ENCODE measurements at places on chromosomes 1 and 21.

DNA sequence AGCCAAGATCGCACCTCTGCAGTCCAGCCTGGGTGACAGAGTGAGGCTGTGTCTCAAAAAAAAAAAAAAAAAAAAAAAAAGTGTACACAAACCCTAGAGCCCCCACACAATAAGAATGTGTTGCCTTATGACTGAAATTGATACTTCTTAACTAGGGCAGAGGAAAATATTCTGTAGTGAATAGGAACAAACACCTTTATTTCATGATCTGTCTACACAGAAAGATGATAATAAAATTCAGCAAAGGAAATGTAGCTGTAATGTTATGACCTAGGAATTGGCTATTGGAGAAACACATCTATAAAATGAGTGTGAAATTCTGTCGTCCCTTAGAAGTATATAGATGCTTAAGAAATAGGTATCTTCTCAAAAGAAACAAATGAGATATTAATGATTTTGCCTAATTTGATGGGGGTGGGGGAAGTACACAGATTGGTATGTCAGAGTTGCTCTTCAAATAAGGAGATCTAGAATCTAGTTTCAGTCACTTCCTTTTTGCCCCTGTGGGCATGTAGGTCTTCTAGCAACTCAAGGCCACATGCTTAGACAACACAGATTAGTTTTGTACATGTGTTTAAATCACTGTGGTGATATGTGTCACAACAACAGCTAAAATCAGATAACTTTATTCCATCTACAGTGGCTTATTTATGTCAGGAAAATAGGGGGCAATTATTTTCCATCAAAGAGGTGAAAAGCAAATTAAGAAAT lies 10.7 kb upstream of the GPR25 start:
- DNase-seq: no peak

DNA sequence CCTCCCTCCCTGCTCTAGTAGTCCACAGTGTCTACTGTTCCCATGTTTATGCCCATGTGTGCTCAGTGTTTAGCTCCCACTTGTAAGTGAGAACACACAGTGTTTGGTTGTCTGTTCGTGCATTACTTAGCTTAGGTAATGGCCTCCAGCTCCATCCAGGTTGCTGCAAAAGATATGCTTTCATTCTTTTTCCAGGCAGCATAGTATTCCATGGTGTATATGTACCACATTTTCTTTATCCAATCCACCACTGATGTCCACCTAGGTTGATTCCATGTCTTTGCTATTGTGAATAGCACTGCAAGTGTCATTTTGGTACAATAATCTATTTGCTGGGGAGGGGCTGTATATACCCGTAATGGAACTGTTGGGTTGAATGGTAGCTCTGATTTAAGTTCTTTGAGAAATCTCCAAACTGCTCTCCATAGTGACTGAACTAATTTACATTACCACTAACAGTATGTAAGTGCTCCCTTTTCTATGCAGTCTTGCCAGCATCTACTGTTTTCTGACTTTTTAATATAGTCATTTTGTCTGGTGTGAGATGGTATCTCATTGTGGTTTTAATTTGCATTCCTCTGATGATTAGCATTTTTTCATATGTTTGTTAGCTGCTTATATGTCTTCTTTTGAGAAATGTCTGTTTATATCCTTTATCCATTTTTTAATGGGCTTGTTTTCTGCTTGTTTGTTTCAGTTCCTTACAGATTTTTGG lies 191.9 kb upstream of the DMRTA2 start:
- DNase-seq: no peak

DNA sequence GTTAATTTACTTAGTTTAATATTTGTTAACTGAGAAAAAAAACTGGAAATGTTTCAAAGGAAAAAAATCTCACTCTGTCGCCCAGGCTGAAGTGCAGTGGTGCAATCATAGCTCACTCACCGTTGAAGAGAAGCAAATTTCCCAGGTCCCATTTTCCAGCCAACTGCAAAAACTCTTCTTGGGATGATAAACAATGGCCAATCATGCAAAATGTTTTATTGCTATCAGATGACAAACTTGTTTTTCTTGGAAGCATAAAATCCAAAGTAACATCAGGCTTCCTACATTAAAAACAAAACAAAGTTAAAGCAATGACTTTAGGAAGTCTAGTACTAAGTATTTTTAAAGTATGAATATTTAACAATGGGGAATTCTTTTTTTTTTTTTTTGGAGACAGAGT lies 84.9 kb downstream of the LYST start:
- DNase-seq: no peak

DNA sequence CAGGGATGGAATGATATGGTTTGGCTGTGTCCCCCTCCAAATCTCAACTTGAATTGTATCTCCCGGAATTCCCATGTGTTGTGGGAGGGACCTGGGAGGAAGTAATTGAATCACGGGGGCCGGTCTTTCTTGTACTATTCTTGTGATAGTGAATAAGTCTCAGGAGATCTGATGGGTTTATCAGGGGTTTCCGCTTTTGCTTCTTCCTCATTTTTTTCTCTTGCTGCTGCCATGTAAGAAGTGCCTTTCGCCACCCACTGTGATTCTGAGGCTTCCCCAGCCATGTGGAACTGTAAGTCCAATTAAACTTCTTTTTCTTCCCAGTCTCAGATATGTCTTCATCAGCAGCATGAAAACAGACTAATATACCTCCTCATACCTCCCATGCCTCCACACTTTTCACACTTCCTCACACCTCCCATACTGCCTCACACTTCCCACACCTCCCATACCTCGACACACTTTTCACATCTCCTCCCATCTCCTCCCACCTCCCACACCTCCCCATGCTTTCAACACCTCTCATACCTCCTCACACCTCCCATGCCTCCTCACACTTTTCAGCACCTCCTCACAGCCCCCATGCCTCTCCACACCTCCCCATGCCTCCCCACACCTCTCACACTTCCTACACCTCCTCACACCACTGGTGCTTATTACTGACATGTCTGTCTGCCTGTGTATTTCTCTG lies 21.3 kb downstream of the GPR137B start:
- no peak for DNase-seq

DNA sequence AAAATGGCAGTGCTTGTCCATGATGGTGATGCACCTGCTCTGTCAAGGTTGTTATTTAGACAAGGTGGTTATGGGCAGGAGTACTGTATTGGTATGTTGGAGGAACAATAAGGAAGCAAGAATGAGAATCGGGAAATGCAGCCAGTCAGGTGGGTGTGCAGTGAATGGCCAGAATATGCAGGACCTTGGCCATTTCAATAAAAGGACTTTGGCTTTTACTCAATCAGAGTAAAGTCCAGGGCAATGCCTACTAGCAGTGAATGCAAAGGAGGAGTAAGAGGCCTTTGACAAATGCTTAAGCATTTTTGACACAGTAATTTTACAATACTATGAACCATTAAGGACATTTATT lies 2.4 kb upstream of the CHML start:
- no peak for DNase-seq

- DNase-seq: no peak
Observed at GRCh38 chr1:102219463-102219862, 222.7 kb upstream of the OLFM3 start.

GRCh38 chr1:154420961-154421924 lies 16.1 kb downstream of the IL6R start:
- no peak for DNase-seq

GRCh38 chr21:44984792-44985440 lies 45.1 kb downstream of the SLX9 start:
- DNase-seq: no peak
